ENCODE measurements at places on chromosomes 7 and 10.

DNA sequence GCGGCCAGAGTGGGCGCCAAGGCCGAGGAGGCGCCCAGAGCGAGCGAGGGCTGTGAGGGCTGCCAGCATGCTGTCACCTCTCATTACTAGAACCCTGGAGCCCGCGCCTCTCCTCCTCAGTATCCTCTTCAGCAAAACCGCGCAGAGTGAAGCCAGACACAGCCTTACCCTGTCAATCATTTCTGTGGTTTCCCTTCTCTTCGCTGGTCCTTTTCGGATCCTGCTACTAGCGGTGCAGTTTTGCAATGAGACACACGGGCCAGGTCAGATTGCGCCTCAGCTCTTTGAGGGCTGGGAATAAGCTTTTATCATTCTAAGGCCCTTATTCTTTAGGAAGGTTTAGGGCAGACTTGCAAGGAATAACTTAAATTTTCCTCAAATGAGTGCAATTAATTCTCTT is 55.5 kb upstream of the FAM171A1 start:
- DNase-seq: no peak

- no peak for DNase-seq
These were observed 42.5 kb upstream of the INPP5A start for GRCh38 chr10:132494866-132495630.

GRCh38 chr7:22934473-22935065 is 79.4 kb downstream of the HYCC1 start:
- no peak for DNase-seq

DNA sequence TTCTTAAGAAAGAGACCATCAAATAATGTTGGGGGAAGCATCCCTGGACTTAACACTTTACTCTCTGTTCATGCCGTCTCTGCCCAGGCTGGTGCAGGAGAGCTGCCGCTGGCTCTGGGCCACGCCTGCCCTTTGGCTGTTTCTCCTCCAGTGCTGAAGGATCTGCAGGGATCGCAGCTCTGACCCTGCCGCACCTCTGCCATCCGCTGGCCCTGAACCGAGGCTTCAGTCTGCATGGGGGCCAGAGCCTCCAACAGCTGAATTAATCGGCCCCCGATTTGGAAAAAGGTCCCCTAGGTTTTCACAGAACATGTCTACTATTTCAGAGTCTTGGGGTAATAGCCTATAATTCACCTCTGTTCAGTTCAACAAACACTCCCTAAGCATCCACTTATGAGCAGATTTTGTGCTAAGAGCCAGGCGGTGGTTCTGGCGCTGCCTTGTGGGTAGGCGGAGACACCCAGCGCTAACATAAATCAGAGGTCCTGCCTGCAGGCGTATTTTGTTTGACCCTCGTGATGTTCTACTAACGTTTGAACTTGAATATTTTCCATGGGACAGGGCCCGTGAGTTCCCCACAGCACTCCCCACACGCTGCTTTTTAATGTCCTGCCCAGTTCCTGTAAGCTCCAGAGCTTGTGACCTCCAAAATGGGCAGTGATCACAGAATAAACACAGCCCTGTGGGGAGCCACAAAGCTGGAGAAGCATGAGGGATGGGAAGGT is 99.0 kb downstream of the DYNC2I1 start:
- no peak for DNase-seq

DNA sequence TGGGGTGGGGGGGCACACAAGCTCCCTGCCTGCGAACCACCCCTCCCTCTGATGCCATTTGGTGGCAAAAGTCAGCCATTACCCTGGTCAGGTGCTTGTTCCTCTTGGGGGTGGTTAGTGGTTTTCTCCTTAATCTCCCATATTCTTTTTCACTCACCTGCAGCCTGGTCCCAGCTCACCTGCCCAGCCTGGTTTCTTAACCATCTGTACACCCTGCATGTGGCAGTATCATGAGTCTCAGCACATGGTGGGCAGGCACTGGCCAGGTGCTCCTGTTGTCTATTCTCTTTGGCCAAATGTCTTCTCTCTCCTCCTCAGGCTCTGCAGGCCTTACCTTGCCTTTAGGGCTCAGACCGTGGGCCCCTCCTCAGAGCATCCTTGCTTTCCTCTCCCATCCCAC is 30.5 kb downstream of the OGDH start:
- no peak for DNase-seq

DNA sequence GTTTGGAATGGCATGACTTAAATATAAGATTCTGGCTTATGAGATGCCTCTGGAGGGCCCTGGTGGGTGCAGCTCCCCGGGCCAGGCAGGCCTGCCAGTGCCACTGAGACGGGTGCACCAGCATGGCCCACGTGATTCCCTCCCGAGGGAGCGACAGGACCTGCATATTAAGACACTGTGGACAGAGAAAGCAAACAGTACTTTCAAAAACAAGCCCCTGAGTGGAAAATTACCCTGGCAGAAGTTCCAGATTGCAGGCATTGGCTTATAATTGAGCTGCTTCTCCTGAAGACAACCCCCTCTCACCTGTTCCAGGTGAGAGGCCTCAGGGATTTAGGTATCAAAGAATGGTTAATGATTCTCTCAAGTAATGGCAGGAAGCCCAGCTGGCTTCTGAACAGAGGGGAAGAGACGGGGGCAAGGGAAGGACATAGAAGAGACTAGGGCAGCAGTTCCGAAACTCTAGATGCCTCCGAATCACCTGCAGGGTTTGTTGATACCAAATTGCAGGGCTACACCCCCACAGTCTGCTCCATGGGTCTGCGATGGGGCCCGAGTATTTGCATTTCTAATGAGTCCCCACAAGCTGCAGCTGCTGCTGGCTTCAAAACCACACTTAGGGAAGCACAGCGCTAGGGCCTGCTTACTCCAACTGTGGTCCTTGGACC is 66.0 kb upstream of the DOCK1 start:
- DNase-seq: no peak

- DNase-seq: no peak
These were observed 80.1 kb downstream of the ANKIB1 start for GRCh38 chr7:92325858-92326257.

DNA sequence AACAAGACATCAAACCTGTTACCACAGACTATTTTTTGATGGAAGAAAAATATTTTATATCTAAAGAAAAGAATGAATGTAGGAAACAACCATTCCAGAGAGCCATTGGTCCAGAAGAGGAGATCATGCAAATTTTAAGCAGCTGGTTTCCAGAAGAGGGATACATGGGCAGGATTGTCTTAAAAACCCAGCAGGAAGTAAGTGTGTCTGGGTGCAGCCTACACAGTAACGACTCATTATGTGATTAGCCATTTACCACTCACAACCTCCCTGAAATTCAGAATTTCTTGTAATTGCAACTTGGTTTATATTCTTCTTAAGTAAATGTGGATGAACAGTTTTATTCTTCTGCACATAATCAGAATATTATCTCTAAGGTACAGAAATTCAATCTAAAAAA is 46.2 kb downstream of the NOC3L start:
- no peak for DNase-seq

GRCh38 chr10:54131833-54132232 is 669.2 kb downstream of the PCDH15 start:
- no peak for DNase-seq

DNA sequence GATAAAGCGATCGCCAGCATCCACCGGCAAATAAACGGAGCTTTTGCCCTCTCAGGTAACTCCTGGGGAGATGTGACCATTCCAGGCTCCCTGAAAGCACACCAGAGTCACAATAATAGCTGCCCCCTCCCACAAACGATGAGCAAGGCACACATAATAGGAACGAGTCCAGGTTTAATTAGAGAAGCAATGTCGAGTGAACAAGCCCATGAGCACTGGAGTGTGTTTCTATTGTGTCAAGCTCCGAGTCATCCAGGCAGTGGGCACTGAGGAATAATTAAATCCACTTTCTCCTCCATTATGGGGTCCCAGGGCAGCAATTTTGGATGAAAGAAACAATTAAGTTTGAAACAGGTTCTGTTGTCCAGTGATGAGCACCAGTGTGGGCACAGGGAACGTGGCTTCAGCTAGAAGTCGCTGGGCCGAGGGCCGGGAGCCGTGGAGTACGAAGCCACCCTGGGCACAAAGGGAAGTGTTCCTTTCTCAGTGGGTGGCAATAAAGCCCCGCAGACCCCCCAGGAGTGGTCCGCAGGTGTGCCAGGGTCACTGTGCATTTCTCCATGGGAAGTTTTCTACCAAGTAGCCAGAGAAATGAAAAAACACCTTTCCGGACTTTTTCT is 12.0 kb downstream of the PNLIPRP2 start:
- DNase-seq: no peak

DNA sequence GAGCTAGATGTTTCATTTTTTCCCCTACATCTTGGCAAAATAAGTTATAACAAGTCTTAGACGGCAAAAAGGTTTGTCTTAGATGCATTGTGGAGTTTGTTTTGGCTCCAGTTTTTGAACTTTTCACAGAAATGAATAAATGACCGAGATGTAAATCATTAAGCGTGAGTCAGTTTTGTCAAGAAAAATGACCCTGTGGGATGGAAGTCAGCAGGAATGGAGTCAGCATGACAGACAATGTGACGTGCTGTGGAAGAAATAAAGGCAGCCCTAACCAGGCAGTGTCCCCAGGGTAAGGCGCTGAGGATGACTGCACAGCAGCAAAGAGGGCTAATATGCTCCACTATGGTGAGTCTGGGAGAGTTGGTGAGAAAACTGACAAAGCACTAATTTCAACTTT is 163.2 kb downstream of the NOC3L start:
- DNase-seq: no peak

GRCh38 chr7:66409493-66409892 is 204.4 kb downstream of the TPST1 start:
- DNase-seq: no peak

GRCh38 chr10:102433619-102434046 is 1.3 kb upstream of the CUEDC2 start:
- no peak for DNase-seq

- no peak for DNase-seq
These were observed 227.0 kb upstream of the AOAH start for GRCh38 chr7:36951257-36951697.

DNA sequence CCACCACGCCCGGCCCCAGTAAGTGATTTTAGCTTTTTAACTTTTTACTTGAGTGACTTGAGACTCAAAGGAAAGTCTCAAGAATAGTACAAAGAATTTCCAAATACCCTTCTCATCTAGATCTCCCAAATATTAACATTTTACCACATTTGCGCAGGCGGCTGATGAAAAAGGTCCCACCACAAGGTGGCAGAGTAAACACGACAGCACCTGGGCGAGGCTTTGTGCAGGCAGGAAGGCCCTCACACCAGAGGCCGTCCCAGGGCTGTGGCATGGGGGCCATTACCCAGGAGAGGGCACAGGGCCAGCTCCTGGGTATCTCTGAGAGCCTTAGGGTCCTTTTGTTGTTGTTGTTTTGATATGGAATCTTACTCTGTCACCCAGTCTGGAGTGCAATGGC is 50.0 kb upstream of the WIPI2 start:
- no peak for DNase-seq

GRCh38 chr10:125291836-125292235 is 131.5 kb upstream of the CTBP2 start:
- DNase-seq: no peak

GRCh38 chr10:49176310-49177268 is 11.6 kb downstream of the TMEM273 start:
- DNase-seq: no peak

- DNase-seq: no peak
These were observed 70.7 kb downstream of the VOPP1 start for GRCh38 chr7:55501611-55502010.

- DNase-seq: no peak
These were observed 44.7 kb upstream of the AGMO start for GRCh38 chr7:15606561-15606960.

Data from activated T-cell treated with anti-CD3 and anti-CD28 coated beads for 4 hours (primary cell).